Hematopoietic multipotent progenitor cell treated with erythropoietin and hydrocortisone succinate and interleukin-3 and kit ligand, for 15 days (in vitro differentiated cells): ENCODE measurements at places on chromosomes 4 and X.

GRCh38 chrX:135416546-135416945, 5.2 kb upstream of the SMIM10L2A start:
- DNase-seq: no peak

- no peak for DNase-seq
These were observed 84.5 kb downstream of the AREG start for GRCh38 chr4:74529284-74530041.

- DNase-seq: no peak
These were observed 55.4 kb upstream of the TLR3 start for GRCh38 chr4:186013419-186014186.

DNA sequence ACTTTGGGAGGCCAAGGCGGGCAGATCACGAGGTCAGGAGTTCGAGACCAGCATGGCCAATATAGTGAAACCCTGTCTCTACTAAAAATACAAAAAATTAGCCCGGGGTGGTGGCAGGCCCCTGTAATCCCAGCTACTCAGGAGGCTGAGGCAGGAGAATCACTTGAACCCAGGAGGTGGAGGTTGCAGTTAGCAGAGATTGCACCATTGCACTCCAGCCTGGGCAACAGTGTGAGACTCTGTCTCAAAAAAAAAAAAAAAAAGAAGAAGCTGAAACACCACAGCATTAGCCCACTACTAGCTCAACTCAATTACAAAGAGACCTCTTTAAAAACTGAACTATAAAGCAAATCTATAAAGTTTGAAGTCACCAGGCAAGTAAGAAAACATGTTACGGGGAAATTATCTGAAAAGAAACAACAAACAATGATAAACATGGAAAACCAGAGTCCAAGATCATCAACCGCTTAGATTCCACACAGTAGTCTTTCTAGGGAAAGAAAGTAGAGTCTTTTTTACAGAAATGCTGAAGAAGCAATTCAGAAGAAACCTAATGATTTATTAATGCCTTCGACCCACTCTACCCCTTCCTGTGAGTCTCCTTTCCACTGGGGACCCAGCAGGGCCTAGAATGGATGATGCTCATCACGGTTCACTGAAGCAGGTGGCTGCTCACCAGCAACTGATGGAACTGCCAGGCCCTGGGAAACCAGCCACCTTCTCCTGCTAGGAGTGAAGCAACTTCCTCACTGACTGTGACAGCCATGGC, 6.6 kb downstream of the SAT1 start:
- no peak for DNase-seq

- DNase-seq: no peak
These were observed 70.7 kb upstream of the PPP3CA start for GRCh38 chr4:101418055-101418454.

GRCh38 chr4:184671101-184671500, 21.6 kb downstream of the PRIMPOL start:
- DNase-seq: no peak

- DNase-seq: no peak
These were observed 216.6 kb downstream of the SHROOM3 start for GRCh38 chr4:76651616-76652015.

GRCh38 chr4:24589448-24589847, 5.1 kb upstream of the DHX15 start:
- no peak for DNase-seq

DNA sequence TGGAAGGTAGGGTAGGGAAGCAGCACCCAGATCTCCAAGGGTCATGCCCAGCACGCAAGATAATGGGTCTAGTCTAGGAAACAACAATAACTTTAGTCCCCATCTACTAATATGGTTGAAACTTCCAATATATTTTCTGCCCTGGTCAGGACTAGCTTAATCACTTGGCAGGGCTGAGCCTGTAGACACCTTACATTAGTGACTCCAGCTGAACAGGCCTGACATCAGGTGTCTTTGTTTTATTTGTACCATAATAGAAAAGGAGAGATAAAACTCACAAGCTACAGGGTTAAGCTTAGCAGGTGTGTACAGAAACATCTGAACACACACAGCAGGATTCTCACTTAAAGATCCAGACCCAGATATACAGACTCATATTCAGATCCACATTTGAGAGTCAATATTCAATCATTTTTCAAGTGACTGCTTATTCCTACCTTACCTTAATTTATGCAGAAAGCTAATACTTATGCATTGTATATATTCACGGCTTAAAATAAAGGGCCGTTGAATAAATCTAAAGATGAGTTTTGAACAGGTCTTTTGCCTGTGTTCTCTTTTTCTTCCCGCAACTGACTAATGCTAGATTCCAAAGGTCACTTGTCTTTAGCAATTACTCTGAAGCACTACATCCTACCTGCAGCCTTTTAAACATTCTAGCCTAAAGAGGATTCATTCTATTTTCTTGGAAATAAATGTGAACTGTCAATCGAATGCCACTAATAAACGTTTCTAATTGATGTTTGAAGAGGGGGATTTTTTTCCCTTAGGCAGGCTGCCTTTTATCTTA, 745.3 kb downstream of the RPA4 start:
- DNase-seq: no peak

GRCh38 chr4:68569466-68570121, 6.5 kb downstream of the UGT2B17 start:
- DNase-seq: no peak

- DNase-seq: no peak
These were observed 81.0 kb upstream of the ADRA2C start for GRCh38 chr4:3685081-3685645.

GRCh38 chrX:46574774-46575381, 1.3 kb downstream of the CHST7 start:
- no peak for DNase-seq

DNA sequence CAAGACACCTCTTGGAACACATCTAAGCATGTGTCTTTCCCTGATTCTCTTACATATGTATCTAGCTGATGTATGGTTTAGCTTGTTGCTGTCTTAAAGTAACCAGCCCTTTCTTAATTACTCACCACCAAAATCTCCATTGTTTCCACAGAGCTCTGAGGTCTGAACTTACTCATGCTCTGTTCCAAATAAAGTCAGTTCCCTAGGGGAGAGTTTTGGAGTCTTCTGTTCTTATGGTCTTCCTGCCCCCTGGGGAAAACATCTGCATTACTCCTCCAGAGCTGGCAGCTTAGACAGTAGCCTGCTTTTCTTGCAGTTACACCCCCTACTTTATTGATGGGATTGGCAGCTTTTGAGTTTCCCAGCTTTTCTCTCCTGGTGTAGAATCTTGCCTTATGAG, 125.8 kb downstream of the EDA start:
- DNase-seq: no peak

DNA sequence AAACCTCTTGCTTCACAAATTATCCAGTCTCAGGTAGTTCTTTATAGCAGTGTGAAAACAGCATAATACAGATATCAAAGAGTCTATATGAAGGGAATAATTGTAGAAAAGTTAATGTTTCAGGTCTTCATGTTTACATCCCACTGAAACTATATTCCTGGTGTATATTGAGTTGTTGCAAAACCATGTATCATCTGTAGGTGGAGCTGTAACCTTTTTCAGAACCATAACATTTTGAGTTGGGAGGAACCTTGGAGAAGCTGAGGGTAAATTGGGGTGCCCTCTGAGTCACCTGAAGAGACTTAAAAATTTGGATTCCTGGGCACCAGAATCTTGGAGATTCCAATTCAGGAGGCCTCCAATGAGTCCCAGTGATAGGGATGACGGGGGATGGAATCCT, 51.9 kb upstream of the TAPT1 start:
- DNase-seq: no peak
